ENCODE measurements at places on chromosomes 6 and 20.
A peak's percentile ranks its signal among the peaks of the same experiment; 100 is the strongest.

GRCh38 chr20:16748308-16748900 lies at the start of gene OTOR:
Gene OTOR, plus strand, starts transcription at chr20:16748358. Its CDS starts 44 bp downstream, at chr20:16748402.
- DNase-seq: no peak

DNA sequence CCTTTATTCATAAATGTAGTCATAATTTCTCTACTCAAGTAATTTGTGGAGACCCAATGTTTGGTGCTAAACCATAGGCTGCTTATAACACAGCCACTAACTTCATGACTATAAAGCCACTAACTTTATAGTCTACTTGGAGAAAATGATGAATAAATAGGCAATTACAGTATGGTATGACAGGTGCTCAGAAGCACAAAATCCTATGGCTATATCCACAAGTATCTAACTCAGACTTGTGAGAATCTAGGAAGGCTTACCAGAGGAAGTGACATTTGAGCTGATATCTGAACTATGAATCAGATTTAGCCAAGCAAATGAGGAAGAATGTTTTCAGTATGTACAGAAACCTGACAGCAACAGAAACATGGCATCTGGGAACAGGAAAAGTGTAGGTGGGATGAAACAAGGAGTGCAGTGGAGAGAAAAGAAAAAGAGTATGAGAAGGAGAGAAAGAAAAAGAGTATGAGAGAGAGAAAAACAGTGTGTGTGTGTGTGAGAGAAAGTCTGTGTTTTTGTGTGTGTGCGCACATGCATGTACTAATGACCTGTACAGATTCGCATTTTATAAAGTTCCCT lies 59.9 kb downstream of the REV3L start:
- DNase-seq: no peak

GRCh38 chr6:133447924-133448323 lies 206.8 kb downstream of the EYA4 start:
- DNase-seq: peak; percentile 2

DNA sequence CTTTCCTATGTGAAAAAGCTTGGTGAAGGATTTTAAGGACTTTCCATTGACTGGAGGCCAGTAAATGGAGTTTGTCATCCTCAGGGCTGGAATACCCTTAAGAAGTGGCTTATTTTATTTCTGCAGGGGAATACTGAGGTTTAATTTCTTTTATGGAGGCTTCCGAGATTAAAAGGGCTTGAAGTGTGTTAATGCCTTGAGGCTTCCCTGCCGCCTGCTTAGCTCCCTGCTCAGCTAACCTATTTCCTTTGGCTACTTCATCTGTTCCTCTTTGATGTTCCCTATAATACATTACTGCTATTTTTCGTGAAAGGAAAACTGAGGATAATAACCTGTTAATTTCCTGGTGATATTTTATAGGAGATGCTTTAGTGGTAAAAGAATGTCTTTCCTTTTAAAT lies 44.2 kb downstream of the HLA-DPB1 start:
- no peak for DNase-seq

All from AG10803 (cell line).